ENCODE measurements at places on chromosomes 6 and 20.

DNA sequence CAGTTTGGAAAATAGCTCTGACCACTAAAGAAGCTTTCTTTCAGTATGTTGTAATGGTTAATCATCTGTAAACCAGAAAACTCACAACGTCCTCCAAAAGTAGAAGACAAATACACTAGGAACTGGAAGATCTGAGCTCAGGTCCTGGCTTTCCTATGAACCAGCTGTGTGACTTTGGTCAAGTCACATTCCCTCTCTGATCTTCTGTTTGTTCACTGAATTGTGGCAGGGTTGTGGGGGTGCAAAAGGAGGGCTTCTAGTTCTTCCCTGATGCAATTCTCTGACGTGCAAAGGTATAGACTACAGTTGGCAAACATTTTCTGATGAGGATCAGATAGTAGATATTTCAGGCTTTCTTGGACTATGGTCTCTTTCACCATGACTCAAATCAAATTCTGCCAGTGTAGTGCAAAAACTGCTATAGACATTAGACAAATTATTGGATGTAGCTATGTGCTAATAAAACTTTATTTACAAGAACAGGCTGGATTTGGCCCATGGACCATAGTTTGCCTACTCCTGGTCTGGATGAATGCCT, 44.9 kb downstream of the ATXN1 start:
- DNase-seq, result no peak

- no peak for DNase-seq
These were observed 1076.4 kb downstream of the HACE1 start for GRCh38 chr6:103783329-103783728.

- DNase-seq, result no peak
These were observed 10.5 kb upstream of the ZNF334 start for GRCh38 chr20:46523696-46524328.

DNA sequence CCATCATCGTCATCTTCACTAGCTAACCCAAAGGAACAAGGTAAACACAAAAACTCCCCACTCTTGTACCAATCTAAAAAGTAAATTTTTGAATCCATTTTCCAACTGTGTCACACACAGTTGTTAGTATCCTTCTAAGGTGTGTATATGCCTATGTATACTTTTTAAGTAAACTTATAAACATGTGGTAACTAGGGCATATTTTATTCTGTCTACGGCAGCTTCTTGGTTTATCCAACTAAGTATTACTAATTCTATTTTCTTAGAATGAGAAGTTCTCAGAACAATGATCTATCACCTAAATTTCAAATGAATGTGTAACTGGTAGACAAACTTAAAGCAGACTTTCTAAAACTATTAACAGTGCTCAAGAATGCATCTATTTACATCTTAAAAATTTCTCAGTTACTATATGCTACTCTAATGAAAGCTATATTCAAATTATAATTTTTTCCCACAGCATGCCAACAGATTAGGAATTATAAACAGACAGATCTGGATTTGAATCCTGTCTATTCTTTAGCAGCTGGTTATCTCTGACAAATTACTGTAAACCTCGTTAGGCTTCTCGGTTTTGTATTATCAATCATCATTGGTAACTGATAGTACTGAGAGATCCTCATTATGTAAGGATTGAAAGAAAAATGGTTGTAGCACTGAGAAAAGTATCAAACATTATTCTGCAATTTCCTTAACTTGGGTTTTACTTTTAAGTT, 1.8 kb upstream of the PLN start:
- DNase-seq, result no peak

GRCh38 chr6:37501632-37502491, 2.2 kb upstream of the CCDC167 start:
- no peak for DNase-seq

DNA sequence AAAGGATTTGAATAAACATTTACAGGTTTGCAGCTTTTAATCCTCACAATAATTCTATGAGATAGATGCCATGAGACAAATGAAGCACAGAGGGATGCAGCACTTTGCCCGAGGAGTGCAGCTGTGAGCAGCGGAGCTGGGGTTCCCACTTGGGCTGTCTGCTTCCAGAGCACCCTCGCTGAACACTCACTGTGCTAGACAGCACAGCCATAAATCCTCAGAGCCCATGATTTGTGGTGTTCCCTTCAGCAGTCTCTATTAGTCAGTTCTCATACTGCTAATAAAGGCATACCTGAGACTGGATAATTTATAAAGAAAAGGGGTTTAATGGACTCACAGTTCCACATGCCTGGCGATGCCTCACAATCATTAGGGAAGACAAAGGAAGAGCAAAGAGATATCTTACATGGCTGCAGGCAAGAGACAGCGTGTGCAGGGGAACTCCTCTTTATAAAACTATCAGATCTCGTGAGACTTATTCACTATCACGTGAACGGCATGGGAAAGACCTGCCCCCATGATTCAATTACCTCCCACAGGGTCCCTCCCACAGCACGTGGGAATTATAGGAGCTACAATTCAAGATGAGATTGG, 25.3 kb upstream of the CTAGE9 start:
- no peak for DNase-seq

DNA sequence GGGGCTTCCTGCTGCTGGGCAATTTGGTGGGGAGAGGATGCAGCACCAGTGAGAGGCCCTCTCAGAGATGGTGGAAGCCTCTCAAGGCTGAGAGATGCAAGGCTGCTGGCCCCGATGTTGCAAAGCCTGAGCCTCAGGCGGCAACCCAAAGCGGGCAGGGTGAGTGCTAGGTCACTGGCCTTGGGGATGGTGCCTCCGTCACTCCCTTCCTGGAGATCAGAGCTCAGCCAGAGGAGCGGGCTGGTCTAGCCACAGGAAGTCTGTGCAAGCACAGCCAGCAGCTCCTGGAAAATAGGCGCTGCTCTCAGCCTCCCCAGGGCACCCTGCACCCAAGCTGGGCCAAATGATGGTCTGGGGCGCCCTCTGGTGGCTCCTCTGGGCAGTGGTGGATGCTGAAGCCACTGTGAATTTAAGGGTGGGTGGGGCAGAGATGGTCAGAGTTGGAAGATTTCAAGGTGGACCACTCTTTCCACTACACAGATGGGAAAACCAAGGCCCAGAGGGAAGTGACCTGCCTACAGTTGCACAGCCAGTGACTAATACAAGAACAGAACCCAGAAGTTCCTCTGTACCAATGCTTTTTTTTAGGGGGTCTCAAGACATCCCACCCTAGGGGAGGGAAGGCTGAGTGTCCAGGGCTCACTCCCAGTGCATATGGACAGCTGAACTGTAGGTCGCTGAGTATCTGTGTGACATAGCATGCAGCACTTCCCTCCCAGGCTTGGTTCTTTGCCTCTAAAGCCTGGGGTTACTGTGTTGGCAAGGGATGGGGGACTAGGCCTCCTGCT, 20.8 kb downstream of the C20orf203 start:
- no peak for DNase-seq

GRCh38 chr20:16498526-16499253, 74.6 kb downstream of the KIF16B start:
- no peak for DNase-seq

DNA sequence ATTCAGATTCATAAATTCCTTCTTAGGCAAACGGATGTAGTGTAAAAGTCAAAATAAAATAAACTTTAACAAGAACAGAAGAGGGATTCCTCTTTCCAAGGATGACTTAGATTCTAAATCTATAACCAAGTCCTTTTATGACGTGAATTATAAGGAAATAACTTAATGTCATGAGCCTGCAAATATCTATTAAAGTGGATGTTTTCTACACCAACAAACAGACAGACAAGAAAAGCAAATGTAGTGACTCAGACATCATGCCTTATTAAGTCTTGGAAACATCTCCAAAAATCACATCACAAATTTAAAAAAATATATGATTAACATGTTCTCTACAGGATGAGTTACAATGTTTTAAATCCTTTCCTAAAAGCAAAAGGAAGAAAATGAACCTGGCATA, 397.1 kb downstream of the ESR1 start:
- DNase-seq, result no peak

DNA sequence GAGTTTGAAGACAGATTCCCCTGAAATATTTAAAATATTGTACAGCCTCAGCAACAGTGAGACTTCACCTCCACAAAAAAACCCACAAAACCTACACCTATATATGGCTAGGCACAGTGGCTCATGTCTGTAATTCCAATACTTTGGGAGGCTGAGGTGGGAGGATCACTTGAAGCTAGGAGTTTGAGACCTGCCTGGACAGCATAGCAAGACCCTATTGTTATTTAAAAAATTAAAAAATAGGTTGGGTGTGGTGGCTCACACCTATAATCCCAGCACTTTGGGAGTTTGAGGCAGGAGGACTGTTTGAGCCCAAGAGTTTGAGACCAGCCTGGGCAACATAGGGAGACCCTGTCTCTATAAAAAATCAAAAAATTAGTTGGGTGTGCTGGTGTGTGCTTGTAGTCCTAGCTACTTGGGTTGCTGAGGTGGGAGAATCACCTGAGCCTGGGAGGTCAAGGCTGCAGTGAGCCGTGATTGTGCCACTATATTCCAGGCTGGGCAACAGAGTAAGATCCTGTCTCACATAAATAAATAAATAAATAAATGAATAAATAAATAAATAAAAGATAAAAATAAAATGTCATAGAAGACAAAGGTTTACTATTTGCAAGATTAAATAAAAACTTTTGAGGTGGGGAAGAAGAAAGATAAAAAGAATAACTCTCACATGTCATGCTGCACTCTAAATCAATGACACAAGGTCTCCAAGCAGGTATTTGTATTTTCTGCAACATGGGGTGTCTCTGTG, 51.1 kb downstream of the RARS2 start:
- no peak for DNase-seq

DNA sequence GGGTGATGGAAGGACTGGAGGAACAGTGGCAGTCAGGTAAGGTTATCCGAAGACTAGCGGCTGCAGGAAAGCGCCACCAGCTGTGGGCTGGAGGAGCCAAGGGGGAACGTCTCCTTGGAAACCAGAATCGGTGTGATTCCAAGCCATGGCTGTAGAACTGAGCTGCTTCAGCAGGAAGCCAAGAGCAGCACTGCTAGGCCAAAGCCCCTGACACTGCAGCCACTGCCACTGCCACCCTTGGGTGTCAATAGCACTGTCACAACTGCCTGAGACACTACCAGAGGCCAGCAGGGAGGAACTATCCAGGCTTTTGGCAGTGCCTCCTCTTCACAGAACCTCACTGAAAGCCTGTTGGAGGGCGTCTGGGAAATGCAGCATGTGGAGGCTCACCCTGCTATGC, 289.6 kb upstream of the SUPT3H start:
- DNase-seq, result no peak

GRCh38 chr6:93721386-93722048, 302.2 kb upstream of the EPHA7 start:
- DNase-seq, result peak; percentile 56

DNA sequence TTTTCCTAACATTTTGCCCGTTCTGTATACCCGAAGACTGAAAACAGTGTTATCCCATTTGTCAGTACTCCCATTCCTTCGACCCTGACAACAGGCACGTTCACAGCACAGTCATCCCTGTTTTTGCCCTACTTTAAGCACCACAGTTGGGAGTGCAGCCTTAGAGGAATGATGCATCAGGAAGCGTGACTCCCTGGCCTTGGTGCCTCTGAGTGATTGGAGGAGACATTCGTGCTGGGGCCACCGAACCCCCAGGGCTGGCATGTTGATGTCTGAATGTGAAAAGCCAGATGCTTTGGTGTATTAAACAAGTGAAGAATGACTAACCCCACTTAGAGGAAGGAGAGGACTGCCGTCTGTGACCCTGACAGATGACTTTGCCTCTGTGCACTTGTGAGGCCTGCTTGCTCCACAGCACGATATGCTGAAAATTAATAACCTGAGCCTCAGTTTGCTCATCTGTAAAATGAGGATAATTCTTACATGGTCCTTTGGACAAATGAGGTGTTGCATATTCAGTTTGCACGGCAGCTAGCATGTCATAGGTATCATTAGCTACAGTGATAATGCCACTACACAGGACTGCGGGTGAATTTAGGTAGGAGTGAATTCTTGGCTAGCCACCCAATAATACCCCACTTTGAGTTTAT, 36.0 kb downstream of the STK35 start:
- DNase-seq, result no peak

- no peak for DNase-seq
These were observed 34.3 kb downstream of the GJA10 start for GRCh38 chr6:89928604-89929003.

DNA sequence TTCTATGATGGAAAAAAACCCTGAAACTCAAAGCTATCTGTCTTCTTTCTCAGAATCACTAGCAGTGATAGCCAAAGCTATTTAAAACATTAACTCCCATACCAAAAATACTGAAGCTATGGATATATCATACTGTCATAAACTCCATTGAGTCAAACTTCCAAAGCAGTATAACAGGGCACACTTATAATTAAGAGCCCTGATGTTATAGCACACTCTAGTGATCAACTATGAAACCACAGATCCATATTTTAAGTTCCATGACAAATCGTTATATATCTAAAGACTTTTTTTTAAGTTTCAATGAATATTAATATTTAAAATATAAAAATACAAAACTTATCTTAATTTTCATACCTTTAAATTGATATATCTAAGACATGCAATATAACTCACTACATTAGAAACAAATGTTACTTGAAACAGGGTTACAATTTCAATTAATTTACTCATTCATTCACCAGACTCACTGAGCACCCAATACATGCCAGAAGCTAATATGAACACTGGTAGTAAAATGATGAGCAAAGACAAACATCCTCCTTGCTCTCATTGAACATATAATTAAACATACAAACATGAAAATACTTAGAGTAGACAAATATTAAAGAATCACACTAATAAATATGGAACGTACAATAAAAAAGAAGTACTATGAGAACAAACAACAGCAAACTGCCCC, 69.3 kb downstream of the IBTK start:
- no peak for DNase-seq

DNA sequence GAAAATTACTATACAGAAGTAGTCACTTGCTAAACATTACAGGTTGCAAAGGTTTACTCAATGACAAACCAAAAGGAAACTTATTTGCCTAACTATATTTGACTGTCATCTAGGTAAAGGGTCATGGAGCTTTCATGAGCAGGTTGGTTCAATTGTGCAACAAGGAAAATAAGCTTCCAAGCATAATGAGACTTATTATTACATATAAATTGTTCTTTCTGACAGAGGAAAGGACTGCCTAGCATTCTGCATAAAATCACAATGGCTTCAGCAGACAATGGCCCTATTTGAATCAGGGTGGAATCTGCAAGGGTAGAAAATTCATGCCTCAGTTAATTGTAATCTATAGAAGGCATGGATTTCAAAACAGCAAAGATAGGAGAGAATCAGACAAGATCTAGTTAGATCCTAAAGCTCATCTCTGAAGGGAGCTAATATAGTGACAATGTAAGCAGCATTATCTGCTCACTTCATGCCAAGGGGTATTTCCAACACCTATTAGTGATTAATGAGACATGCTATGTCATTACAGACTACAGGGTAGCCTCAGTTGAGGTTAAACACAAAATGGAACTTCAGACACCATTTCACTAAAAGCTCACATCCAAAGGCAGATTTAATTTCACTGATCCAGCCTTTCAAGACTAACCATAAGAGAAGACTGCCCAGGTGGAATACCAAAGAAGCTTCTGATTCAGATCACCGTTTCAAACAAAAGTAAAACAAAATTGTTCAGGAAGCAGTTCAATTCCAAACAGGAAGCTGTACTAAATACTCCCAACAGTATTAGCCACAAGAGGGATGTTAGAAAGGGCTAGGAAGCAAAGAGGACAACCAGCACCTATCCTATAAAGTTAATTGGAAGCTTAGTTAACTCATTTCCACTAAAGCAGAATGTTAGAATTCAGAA, 8.5 kb downstream of the STAU1 start:
- DNase-seq, result no peak

GRCh38 chr6:135423649-135424128, 73.9 kb downstream of the AHI1 start:
- DNase-seq, result no peak

GRCh38 chr6:111894951-111895350, 21.7 kb upstream of the FYN start:
- no peak for DNase-seq

- DNase-seq, result no peak
These were observed 333.9 kb upstream of the IRAK1BP1 start for GRCh38 chr6:78533426-78533825.
